ENCODE measurements at places on chromosomes 6 and 20. TPM values are rescaled to one million over a fixed set of nuclear protein-coding genes. Genes with fewer than 3 reads are reported as not detected.

GRCh38 chr6:147793871-147794643, 285.6 kb downstream of the SAMD5 start:
- no peak overlapping the region for H3K4me3 ChIP-seq
- DNase-seq: no peak
- no peak overlapping the region for H3K27ac ChIP-seq
- H3K4me1 ChIP-seq: no peaks in the 10 kb centered on the region

DNA sequence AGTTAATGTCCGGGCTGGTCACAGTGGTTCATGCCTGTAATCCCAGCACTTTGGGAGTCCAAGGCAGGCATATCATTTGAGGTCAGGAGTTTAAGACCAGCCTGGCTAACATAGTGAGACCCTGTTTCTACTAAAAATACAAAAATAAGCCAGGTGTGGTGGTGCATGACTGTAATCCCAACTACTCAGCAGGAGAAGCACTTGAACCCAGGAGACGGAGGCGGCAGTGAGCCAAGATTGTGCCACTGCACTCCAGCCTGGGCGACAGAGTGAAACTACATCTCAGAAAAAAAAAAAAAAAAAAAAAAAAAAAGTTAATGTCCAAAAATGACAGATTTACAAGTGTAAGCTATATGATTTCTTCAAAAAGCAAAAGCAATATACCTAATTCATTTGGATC, 124.9 kb downstream of the CCDC170 start:
- DNase-seq: no peak
- no peak overlapping the region for H3K27ac ChIP-seq
- H3K27me3 ChIP-seq: no peaks in the 10 kb centered on the region
- peaks cover 7% of the 10 kb centered on the region for H3K4me1 ChIP-seq

DNA sequence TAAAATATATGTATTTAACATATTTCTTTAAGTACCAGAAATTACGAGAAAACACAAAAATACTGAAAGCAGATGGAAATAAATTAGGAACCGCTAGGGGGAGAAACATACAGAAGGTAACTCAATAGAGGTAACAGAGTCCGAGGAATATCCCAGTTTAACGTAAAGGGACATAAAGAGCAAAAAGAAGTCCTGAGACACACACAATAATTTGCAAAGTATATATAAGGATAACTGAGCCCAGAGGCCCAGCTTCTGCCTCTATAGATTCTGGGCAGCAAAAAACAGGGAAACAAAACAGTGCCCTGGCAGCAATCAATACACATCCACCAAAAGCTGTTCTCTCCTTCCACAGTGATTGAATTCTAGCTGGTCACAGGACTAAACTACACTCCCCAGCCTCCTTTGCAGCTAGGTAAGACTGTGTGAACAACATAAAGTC, 15.1 kb downstream of the TBC1D32 start:
- H3K36me3 ChIP-seq: peaks cover 2% of the 10 kb centered on the region
- no peak for DNase-seq
- no peaks in the 10 kb centered on the region for H3K4me1 ChIP-seq
- no peak overlapping the region for H3K27ac ChIP-seq
- no peaks in the 10 kb centered on the region for H3K27me3 ChIP-seq
- H3K4me3 ChIP-seq: no peak overlapping the region

Gene WFDC10B
- total RNA-seq: not detected

- H3K27ac ChIP-seq: no peak overlapping the region
- DNase-seq: no peak
- H3K4me1 ChIP-seq: no peaks in the 10 kb centered on the region
- H3K27me3 ChIP-seq: no peaks in the 10 kb centered on the region
- H3K36me3 ChIP-seq: no peaks in the 10 kb centered on the region
- no peak overlapping the region for H3K4me3 ChIP-seq
Measured at GRCh38 chr6:100349366-100349765, 115.4 kb downstream of the SIM1 start.

DNA sequence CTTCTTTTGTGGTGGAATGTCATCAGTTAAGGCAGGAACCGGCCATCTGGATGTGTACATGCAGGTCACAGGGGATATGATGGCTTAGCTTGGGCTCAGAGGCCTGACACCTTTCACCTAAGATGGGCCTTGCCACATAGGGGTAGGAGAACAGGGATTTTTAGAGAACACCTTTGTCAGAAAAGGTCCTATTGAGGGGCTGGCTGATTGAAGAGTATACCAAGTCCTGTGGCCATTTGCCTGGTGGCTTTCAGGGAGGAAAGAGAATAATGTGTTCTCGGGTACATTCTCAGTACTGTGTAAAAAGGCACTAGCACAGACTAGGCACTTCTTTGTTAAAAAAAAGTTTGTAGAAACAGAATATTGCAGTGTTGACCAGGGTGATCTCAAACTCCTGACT, 26.4 kb downstream of the GMPR start:
- no peak for DNase-seq
- peaks cover 5% of the 10 kb centered on the region for H3K4me1 ChIP-seq
- no peaks in the 10 kb centered on the region for H3K36me3 ChIP-seq
- no peak overlapping the region for H3K27ac ChIP-seq

Gene NR2E1
- total RNA-seq: not detected

- peak; percentile 60 for DNase-seq
- no peaks in the 10 kb centered on the region for H3K36me3 ChIP-seq
- H3K27me3 ChIP-seq: no peaks in the 10 kb centered on the region
- no peak overlapping the region for H3K4me3 ChIP-seq
- no peak overlapping the region for H3K27ac ChIP-seq
- H3K4me1 ChIP-seq: no peaks in the 10 kb centered on the region
Measured at GRCh38 chr6:127554435-127555006, 22.5 kb upstream of the C6orf58 start.

Gene C6orf58
- 0.20 TPM for total RNA-seq

DNA sequence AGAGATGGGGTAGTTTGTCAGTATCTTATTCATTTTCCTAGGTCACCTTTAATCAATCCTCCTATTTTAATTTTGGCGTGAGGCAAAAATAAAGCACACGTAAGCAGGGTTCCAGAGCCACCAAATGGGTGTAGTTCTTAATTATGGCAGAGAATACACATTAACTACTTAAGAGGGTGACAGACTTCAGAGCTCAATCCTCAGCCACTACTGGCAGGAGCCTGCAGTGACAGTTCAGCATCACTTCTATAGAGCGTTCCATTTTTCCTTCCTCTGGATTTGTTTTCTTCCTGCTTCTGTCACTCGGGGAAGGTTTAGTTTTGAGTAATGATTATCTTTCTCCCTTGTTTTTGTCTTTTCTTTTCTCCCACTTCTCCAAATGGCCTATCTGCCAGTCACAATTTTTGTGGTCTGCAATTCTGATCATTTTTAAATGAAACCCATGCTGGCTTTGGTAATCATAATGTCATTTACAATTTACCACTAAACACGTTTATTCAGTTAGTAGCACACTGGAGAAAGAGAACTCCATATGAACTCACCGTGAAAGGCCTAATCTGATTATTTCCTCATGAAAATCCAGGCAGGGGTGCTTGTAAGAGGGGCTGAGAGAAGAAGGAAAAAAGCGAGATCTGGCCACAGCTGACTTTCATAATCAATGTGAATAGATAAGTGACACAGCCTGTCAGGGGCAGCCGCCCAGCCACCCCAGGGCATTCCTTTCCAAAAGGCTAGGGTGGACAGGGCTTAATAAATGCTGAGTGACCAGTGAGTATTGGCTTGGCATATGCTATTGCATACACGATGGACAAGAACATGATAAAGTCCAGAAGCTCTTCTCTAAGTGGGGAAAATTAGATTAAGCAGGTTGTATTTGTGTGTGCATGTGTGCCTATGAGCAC, 412.1 kb downstream of the PKHD1 start:
- H3K27me3 ChIP-seq: no peaks in the 10 kb centered on the region
- H3K4me1 ChIP-seq: no peaks in the 10 kb centered on the region
- no peak overlapping the region for H3K27ac ChIP-seq
- no peaks in the 10 kb centered on the region for H3K36me3 ChIP-seq

Gene IL17F
- not detected for total RNA-seq

GRCh38 chr6:82893889-82894652, 171.6 kb downstream of the UBE3D start:
- H3K27ac ChIP-seq: no peak overlapping the region
- H3K4me1 ChIP-seq: peaks cover 12% of the 10 kb centered on the region
- no peak for DNase-seq
- H3K36me3 ChIP-seq: no peaks in the 10 kb centered on the region

All from HCT116 (cell line).